IMR-90 (cell line): ENCODE measurements at places on chromosomes 5 and 9. TPM values are rescaled to one million over a fixed set of nuclear protein-coding genes. Genes with fewer than 3 reads are reported as not detected.

DNA sequence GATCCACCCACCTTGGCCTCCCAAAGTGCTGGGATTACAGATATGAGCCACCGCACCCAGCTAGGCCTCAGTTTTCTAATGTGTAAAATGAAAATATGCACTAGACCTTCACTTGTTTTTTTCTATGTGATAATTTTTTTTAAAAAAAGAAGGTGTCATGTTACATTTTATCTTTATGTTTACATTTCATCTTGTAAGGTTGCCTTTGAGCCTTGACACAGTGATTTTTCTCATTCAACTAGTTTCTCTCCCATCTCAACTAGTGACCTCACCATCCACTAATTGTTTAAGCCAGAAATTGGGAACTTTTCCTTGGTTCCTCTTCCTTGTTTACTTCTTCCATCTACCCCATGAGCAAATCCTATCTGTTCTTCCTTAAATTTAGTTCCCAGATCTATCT lies 21.5 kb downstream of the TMC1 start:
- peak; percentile 52 for DNase-seq

CDO1 gene
- 3.3 and 8.6 TPM in 2 replicates for total RNA-seq

PCDHB10 gene
- under 0.01 and 0.18 TPM in 2 replicates for total RNA-seq

DNA sequence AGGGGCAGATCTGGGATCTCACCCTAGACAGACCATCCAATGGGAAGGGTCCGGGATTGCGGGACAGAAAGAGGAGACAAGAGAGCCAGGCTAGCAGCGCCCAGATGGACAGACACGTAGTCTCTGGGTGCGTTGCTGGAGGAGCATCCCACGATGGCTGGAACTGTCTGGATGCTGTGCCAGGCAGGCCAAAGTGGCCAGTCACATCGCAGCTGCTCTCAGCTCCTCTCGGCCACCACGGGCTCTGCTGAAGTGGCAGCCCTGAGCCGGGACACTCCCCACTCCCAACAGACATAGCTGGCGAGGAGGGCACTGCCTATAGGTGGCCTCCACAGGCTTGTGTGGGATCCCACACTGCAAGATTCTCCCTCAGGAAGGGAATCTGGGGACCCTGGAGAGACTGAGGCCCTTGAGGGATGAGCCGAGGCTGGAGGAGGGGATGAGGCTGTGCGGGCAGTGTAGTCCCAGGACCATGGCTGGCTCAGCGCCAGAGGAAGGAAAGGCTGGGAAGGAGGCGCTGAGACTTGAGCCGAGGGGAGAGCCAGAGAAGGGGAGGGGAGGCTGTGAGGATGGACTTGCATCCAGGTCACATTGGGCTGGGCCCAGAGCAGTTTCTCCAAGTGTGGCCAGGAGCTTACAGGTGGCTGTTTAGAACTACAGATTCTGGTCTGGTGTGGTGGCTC lies 10.3 kb upstream of the WDR5 start:
- no peak for DNase-seq

DNA sequence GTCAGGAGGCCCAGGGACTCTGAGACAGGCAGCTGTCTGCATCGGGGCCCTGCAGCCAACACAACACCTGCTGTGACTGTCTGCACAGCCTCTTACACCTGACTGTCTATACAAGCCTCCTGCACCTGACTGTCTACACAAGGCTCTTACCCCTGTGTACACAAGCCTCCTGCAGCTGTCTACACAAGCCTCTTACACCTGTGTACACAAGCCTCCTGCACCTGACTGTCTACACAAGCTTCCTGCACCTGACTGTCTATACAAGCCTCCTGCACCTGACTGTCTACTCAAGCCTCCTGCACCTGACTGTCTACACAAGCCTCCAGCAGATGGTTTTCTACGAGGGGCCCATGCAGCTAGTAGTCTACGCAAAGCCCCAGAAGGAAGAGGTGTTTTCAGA lies 18.6 kb downstream of the IRX2 start:
- no peak for DNase-seq

DNA sequence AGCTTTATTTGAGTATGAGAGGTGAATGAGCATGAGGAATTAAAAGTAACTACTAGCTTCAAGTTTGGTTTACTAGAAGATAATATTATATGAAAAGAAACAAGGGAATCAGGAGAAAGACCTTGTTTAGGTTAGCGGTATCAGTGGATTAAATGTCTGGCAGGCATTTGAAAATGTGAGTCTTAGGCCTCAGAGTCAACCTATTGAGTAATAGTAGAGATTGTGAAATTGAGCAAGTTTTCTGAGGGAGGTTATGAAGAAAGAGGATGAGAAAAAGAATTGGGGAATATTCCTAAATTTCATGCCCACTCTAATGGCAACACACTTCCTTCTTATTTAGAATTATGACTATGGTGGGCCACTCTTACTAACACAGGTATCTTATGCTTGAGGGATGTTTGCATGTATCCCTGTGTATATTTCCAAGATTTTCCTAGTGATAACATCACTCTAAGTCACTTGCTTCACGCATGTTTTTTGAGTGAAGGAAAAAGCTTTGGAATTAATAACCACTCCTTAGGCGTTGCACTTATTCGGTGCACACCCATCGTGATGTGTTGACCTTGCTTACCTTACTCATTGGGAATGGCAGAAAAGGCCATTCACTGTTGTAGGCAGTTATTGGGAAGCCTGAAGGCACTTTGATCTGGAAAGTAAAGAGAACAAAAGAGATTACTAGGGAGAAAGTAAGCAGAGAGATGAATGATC lies 8.2 kb upstream of the ELL2 start:
- peak; percentile 84 for DNase-seq

- DNase-seq = no peak
These were observed 45.7 kb upstream of the PANK3 start for GRCh38 chr5:168624850-168625364.
